Stimulated activated CD4-positive, alpha-beta T cell treated with anti-CD3 and anti-CD28 coated beads, Interleukin-4, amount 100 ng/mL, for 1 hour (primary cell): ENCODE measurements at places on chromosomes 7 and 10.
A peak's percentile ranks its signal among the peaks of the same experiment; 100 is the strongest.

DNA sequence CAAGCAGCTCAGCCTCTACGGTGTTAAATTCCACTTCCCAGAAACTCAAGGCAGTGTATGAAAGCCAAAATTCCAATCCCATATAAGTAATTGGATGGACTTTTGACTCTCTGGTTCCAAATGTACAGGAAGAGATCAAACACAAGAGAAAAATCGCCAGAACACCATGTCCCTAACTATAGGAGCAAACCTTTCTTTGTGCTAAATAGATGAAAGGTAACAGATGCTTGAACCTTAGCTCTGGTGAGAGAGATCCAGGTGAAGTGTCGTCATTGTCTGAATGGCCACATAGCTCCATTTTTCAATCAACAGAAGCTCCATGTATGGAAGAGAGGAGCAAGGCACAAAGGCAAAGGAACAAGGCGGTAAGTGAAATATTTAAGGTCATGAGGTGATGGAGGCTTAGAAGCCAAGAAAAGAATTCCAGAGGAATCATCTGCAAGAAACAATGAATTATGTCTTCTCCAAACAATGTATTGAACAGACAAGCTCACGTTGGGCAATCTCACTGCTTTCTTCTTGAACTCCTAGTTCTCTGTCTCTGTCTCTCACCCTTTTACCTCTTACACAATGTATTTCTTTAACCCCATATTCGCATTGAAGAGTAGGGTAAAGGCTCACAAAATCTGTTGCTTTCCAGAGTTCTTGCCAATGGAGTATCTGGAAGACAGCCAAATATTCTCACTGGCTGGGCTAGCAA is 585.1 kb downstream of the GATA3 start:
- DNase-seq = no peak

DNA sequence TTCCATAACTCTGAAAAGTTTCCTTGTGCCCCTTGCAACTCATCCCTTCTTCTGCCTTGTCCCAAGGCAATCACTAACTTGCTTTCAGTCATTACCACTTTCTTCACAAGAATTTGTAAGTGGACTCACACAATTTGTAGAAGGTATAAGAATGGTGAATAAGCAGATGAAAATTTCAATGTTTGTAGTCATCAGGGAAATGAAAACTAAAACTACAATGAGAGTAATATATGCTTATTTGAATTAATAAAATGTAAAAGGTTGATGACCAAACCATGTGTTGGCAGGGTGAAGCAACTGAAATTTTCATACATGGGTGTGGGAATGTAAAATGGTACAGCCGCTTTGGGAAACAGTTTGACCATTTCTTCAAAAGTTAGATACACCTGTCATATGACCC is 79.7 kb downstream of the GNAT3 start:
- DNase-seq = no peak

DNA sequence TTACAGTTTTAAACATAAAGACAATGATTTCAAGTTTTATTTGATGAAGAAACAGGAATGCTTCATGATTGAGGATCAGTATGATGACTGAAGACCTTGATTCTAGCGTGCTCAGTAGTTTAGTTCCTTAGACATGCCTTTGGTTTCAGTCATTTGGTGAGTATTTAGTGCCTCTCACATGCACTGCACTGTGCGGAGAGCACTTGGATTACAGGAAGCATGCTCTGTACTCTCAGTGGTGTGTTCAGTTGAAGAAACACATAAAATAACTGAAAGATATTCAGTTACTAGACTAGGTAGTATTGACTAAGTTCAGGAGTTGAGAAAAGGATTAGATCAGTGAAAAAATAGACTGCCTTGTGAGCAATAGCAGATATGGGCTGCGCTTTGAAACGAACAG is 25.5 kb downstream of the RBM17 start:
- no peak for DNase-seq

- no peak for DNase-seq
Measured at GRCh38 chr10:32489901-32490300, 44.0 kb downstream of the CCDC7 start.

GRCh38 chr10:12417331-12417730 is 68.0 kb downstream of the CAMK1D start:
- DNase-seq = no peak

DNA sequence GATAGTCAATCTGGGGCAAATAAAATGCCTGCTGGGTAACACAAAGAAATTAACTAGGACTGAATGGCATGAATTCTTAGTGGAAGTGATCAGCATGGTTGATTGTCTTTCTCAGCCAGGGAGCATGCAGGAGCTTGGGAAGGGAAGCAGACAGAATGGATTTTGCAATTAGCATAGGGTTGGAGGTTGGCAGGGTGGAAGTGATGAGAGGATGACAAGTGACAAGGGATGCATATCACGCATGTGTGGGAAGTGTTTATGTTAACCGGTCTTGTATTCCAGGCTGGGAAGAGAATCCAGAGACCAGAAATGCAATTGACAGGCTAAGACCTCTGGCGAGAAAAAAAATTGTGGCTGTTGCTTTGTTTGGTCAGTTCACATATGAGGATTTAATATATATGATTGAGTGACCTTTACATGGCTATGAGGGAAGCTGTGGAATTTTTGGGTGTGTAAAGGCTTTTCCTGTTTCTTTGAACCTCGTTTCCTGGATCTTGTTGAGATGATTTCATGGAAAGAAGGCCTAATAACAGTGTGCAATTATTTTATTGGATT is 8.3 kb downstream of the MDFIC start:
- DNase-seq = no peak

DNA sequence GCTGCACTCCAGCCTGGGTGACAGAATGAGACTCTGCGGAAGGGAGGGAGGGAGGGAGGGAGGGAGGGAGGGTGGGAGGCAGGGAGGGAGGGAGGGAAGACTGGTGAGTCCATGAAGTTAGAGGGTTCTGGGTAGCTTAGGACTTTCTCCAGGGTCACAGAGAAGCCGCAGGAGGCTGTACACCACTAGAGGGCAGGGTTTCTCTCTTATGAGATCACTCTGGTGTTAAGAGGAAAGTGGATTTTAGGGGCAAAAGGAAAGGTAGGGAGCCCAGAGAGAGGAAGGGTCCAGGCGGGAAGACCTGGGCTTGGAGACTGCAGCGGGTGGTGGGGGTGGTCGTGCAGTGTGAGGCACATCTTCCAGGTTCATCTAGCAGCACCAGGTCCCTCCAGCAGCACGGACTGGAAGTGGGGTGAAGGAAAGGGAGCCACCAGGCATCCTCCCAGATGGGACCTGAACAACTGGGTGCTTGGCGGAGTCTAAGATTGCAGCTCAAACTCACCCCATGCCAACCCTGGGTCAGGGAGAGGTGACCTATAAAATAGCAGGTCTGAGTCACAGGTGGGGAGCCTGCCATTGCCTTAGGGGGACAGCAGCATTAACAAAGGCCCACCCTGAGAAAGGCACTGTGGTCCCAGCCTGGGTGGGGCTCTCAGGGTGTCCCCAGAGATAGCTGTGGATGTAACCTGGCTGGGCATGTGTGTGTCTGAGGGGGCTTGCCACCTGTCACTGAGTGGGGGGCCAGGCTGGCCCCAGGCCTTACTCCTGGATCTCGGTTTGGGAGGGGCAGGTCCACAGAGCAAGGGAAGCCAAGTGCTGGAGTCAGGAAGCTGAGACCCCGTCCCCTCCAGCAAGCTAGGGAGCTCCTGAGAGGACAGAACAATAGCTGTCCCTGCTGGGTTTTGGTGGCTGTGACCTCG is 48.5 kb upstream of the SLC29A3 start:
- DNase-seq = peak; percentile 13

- no peak for DNase-seq
Measured at GRCh38 chr7:110637252-110637651, 453.7 kb upstream of the LRRN3 start.

DNA sequence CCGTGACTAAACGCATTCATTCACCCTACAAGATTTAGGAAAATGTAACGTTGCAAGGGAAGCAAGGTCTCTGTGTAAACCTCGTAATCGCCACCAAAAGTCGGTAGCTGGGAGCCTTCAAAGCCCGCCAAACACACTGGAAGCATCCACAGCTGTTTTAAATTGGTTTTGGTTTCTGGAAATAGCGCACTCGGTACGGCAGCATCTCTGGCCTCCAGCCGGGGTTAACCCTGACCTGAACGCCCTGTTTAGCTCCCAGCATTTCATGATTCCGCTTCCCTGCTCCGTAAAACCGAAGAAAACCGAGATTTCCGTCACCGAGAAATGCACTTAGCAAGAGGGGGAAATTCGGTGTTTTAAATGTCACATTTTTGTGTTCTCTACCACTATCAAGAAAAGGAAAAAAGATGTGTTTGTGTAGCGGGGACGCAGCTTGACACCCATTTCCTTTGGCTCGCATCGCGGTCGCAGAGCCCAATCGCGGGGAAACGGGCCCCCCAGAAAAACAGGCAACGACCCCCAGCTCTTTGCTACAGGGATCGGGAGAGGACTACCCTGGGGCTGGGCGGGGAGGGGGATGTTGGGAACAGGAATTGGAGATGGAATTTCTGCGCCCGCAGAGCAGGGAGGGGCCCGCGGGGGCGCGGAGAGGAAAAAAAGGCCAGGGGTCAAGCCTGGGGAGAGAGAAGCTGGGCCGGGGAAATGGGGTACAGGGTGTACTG is 646 bp downstream of the SGCE start:
- no peak for DNase-seq

DNA sequence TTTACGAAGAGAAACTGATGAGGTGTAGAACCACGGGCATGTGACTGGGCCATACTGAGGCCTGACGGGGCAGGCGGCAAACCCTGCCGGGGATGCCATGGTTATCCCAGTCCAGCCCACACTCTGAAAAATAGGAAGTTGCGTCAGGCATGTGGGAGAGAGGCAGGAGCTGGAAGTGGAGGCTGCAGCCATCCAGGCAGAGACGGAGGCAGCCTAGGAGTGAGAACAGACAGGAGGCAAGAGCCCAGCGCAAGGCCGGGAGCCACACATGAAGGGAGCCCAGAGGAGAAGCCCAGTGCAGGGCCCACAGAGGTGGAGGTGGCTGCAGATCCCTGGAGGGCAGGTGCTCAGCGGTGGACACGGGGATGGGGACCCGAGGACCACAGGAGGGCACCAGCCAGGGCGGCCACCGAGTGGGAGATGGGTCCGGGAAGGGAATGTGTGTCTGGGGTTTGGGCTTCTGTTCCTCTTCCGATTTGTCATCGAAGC is 175.2 kb upstream of the PPP2R2D start:
- DNase-seq = no peak

DNA sequence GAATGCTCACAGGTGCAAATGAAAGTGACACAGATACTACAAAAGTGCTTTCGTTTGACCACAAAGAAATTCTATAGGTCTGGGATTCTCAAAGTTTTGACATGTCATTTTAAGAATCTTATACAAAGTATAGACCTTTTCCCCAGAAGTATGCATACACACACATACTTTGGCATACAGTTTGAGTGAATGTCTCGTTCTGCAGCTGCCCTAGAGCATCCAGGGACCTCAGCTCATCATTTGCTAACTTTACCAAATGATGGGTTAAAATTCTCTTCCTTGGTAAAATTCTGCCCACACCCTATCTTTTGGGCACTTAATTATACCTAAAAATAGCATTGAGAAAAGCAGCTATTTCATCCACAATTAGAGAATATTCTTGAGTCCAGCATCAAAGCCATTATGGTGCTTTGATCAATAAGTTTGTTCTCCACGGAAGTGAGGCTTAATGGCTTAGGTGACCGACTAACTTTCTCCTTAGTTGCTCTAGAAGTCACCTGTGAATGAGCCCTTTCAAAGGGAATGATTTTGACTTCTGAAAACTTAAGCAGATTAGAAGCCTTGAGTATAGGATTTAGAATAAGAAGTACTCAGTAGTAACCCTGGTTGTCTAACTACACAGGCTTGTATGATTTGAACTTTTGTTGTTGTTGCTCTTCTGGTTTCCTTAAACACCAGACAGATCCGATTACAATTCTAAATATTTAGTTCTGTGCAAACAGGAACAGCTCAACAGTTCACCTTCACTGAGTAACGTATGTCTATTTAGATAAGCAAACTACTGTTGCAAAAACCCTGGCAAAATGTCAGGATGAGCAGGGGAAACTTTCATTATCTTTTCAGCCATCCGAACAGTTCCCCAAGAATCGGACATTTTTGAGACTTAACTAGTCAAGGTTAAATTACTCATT is 70.6 kb downstream of the CNNM2 start:
- DNase-seq = no peak

DNA sequence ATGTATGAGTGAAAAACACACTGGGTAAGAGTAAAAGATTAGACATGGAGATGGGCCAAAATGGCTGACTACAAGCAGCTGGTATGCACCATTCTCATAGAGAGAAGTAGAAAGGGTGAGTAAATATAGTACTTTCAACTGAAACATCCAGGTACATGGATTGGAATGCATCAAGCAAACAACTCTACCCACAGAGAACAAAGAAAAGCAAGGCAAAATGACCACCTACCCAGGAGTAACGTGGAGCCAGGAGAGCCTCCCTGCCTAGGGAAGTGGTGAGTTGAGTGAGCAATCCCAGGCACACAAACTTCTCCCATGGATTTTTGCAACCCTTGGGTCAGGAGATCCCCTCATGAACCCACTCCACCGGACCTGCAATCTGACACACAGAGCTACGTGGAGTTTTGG is 212.8 kb downstream of the PTN start:
- no peak for DNase-seq

GRCh38 chr10:65566906-65567305 is 1358.9 kb upstream of the LRRTM3 start:
- no peak for DNase-seq

DNA sequence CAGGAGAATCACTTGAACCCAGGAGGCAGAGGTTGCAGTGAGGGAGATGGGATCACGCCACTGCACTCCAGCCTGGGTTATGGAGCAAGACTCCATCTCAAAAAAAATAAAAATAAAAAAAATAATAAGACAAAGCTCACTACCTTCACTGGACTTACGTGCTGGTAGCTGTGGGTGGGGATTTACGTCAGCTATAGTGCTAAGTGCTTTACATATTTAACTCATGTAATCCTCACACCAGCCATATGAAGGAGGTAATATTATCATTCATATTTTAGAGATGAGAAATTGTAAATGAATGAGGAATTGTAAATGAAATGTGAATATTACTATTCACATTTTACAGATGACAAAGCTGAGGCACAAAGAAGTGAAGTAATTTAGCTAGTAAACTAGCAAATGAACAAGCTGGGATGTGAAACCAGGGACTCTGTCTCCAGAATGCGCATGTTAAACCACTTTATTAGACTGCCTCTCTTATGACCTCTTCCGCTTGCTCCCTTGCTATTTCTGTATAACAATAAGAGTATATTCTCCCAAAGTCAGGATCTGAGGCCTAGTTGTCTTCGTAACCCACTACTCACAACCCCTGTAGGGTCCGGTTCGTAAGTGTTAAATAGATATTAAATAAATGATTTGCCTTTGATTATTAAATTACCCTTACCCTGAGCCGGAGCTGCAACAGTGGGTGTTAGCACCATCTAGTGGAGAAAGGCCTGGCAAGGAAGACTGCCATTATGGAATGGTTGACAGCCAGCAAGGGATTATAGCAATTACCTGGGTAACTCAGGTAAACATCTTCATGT is 70.2 kb downstream of the HTR7 start:
- peak; percentile 4 for DNase-seq

- DNase-seq = no peak
Measured at GRCh38 chr7:115475206-115475605, 553.3 kb downstream of the MDFIC start.

GRCh38 chr7:28070297-28071055 is 110.1 kb downstream of the JAZF1 start:
- DNase-seq = no peak
